ENCODE measurements at places on chromosomes 2 and 18.

DNA sequence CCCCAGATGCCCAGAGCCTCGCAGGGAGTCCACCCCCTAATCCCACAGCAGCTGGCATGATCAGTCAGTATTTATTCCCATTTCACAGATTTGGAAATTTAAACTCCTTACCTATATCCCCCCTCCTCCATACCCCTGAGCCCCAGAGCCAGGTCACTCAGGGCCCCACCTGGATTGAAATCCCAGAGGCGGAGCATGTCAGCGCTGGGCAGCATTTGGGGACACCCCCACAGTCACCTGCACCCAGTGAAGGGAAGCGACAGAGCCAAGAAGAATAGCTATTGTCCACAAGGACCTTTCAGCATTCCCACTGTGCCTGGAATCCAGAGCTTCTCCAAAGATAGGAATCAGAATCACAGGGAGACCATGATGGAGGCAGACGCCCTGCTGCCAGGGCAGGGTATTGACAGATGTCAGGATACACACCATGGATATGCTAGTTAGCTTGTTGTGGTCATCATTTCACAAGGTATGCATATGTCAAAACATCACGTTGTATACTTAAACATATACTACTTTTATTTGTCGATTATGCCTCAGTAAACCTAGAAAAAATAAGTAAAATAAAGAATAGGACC is 968 bp upstream of the ASTL start:
- no peak for DNase-seq

DNA sequence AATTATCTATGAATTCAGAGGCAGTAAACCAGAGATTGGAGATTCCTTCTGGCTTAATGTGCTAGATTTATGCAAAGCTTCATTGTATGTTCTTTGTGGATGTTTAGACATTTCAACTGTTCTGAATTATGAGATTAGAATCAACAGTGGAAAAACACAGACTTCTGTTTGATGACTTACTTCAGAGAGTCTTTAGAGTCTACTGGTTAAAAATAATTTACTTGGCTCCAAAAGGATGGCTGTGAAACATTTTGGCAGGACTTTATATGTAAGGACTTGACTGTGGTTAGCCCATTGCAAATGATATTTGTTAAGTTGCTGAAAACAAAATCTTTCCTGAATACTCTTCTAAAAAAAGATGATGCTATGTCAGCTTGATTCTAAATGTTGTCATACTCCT is 25.5 kb upstream of the LRRC30 start:
- DNase-seq, result no peak

GRCh38 chr2:110874453-110875383 is 142.3 kb downstream of the ACOXL start:
- no peak for DNase-seq

GRCh38 chr2:7096726-7097352 is 179.6 kb downstream of the RNF144A start:
- no peak for DNase-seq

GRCh38 chr2:31384771-31385276 is 29.7 kb downstream of the XDH start:
- DNase-seq, result no peak

- no peak for DNase-seq
Observed at GRCh38 chr2:133412694-133413093, 155.6 kb downstream of the NCKAP5 start.

DNA sequence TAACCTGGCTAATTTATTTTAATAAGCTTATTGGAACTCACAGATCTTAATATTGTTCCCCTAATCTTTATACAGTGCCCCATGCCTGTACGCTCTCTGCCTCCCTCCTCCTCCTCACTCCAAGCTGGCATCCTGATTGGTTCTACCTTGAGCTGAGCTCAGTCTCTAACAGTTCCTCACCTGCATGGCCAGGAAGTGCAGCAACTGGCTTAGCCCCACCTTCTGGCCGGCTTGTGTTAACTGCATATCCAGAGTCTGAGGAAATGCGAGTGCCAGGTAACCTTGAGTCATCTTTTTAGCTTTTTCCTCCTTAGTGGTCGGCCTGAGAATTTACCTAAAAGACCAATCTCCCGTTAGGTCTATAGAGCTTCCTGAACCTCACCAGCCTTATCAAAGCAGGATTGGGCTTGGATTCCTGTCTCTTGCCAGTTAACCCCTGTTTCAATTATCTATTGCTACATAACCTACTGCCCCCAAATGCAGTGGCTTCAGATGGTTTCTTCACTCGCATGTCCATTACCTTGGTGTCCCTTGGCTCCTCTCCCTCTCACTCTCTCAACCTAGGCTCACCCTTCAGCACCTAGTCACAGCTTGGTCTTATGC is 89.5 kb upstream of the STK39 start:
- peak; percentile 45 for DNase-seq

DNA sequence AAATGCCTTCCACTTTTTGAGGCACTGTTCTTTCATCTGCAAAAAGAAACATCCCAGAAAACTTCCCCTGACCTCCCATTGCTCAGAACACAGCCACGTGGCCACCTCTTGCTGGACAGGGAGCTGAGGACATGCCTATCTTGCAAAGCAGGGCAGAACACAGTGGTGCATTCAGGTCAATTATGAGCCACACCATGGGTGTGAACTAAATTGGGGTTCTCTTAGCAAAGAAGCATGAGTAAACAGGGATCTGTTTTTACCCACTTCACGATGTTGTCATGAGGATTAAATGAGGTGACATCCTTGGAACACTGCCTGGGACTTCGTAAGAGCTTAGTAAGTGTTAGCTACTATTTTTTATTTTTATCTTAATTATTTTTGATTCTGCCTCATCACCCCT is 25.1 kb downstream of the BMP10 start:
- no peak for DNase-seq

- no peak for DNase-seq
Observed at GRCh38 chr2:101759162-101759561, 61.7 kb downstream of the MAP4K4 start.

GRCh38 chr18:72652990-72653593 is 109.0 kb upstream of the CBLN2 start:
- no peak for DNase-seq

DNA sequence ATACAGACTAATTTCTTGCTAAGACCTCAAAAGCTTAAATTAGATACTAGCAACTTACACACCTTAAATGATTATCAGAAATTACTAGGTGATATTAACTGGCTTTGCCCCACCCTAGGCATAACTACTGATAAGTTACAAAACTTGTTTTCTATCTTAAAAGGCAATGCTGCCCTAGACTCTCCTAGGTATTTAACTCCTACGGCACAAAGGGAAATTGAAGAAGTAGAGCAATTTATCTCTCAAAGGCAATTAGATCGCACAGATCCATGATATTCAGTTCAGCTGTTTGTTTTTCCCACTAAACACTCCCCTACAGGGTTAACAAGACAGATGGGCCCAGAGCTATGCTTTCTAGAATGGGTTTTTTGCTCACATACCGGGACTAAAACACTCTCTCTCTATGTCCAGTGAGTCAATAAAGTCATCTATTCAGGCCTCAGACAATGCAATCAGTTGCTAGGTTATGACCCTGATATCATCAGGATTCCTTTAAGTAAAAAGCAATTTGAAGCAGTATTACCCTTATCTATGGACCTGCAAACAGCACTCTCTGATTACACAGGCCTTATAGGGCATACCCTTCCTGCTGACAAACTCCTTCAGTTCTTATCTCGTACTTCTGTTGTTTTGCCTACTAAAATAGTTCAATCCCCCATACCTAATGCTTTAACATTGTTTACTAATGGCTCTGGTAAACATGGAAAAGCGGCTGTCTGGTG is 14.3 kb downstream of the MAP3K2 start:
- no peak for DNase-seq

- DNase-seq, result no peak
Observed at GRCh38 chr2:43332653-43333052, 106.2 kb upstream of the ZFP36L2 start.

DNA sequence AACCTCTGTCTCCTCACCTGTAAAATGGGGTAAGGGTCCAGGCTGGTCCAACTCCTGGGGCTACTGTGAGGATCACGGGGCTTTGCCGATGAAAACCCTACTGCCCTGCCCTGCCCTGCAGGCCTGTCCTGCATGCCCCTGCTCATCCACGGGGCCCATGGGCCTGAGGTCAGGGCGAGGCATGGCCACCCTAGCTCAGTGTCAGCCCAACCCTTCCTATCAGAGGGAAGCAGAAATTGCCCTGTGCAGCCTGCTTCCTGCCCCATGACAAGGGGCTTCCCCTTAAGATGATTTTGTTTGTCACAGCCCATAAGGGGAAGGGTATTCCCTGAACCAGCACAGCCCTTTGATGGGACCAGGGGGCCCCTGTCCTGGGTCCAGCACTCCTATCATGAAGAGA is 353.6 kb upstream of the ID2 start:
- DNase-seq, result no peak

DNA sequence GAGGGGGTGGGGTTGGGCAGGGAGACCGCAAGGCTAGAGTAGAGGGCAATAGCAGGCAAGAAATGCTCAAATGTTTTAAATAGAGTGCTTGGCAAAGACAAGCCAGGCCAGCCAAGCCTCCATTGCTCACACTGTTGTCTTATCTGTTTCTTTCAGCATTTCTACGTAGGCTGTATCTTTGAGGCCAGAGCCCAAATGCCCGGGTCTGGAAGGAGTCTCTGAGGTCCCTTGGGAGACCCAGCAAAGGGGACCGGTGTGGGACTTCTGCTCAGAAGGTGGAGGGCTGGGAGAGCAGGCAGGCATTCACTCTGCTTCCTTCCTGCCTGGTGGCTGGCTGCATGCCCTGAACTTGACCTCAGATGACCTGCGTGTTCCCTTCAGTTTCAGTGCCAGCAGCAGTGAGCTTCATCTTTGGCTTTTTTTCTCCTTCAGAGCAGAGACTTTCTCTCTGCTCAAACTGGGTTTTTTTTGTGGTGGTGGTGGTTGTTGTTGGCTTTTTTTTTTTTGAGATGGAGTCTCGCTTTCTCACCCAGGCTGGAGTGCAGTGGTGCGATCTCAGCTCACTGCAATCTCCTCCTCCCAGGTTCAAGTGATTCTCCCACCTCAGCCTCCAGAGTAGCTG is 13.7 kb upstream of the TET3 start:
- DNase-seq, result peak; percentile 66

- DNase-seq, result no peak
Observed at GRCh38 chr2:150468350-150468960, 19.0 kb downstream of the RND3 start.

- DNase-seq, result no peak
Observed at GRCh38 chr2:47897883-47898731, 8.2 kb downstream of the FBXO11 start.

- DNase-seq, result no peak
Observed at GRCh38 chr2:171985076-171985475, 14.7 kb upstream of the METAP1D start.

DNA sequence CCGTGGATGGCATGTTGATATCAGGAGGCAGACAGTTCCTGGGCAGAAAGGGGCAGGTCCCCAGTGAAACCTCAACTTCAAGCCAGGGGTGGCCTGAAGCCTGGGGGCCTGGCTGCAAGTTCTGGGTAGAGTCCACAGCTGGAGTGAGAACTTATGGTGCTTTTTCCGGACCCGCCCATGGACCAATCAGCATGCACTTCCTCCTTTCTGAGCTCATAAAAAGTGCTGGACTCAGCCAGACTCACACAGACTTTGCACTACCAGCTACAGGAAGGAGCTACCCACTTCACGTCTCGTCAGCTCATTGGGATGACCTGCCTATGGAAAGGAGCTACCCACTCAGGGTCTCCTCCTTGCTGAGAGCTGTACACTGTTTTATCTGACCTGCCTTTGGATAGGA is 183.1 kb upstream of the MC4R start:
- DNase-seq, result no peak

GRCh38 chr18:55910296-55910695 is 322.3 kb upstream of the TCF4 start:
- no peak for DNase-seq

GRCh38 chr2:179238027-179238426 is 26.6 kb downstream of the SESTD1 start:
- DNase-seq, result no peak

DNA sequence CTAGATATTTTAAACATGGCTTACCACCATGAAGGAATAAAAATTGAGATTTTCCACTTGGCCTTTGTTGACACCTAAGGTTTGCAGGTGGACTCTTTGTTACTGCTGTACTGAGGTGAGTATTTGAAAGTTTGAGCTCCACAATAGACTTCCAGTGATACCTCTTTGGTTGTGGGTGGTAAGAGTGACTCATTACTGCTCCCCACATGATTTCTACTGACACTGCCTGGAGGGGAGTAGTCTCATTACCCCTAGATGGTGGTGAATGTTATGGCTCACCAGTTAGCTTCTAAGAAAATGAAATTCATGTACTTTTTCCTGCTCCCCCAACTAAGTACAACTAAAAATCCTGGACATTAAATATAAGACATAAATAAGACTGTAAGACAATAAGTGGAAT is 1183.1 kb upstream of the TMEFF2 start:
- no peak for DNase-seq

GRCh38 chr2:3491306-3491705 is 28.0 kb downstream of the ADI1 start:
- DNase-seq, result no peak

DNA sequence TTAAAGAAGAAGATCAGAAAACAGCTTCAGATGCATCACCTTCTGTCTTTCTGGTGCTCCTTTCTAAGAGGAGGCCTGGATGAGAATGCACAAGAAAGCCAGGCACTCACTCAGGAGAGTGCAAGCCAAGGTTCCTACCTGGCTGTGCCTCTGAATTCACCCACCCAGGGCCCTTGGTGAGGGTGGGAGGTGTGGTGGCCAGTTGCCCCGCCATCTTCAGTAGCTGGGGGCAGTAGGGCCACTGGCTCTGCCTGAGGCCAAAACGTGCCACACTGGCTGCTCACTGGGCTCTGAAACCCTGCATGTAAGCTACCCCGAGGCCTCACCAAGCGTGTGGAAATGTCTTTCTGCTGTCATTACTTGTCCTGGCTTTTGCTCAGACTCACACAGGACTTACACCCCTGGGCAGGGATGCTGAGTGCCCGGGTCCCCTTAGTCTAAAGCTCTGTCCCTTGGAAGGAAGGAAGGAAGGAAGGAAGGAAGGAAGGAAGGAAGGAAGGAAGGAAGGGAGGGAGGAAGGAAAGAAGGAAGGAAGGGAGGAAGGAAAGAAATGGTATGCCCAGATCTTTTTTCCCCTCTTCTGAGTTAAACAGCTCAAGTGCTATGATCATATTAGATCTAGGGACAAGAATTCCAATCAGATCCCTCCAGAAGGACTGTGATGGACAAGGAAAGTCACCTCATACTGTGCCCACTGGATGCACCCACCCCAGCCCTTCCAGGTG is 8.5 kb upstream of the LBH start:
- DNase-seq, result no peak

- DNase-seq, result no peak
Observed at GRCh38 chr2:67585400-67585799, 188.3 kb downstream of the ETAA1 start.

DNA sequence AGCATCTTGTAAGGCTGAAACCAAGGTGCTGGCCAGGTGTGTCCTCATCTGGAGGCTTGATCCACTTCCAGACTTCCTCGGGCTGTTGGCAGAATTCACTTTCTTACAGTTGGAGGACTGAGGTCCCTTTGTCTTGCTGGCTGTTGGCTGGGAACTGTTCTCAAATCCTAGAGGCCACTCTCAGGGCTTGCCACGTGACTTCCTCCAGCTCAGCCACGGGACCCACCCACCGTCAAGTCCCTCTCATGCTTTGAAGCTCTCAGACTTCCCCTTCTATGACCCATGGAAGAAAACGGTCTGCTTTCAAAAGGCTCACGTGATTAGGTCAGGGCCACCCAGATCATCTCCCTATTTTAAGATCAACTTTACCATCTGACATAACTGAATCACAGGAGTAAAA is 77.1 kb downstream of the SMAD4 start:
- DNase-seq, result no peak

All from T-cell (primary cell).